ENCODE measurements at places on chromosomes 6 and 20.

GRCh38 chr20:25033265-25033923, 24.5 kb downstream of the ACSS1 start:
- DNase-seq: no peak

DNA sequence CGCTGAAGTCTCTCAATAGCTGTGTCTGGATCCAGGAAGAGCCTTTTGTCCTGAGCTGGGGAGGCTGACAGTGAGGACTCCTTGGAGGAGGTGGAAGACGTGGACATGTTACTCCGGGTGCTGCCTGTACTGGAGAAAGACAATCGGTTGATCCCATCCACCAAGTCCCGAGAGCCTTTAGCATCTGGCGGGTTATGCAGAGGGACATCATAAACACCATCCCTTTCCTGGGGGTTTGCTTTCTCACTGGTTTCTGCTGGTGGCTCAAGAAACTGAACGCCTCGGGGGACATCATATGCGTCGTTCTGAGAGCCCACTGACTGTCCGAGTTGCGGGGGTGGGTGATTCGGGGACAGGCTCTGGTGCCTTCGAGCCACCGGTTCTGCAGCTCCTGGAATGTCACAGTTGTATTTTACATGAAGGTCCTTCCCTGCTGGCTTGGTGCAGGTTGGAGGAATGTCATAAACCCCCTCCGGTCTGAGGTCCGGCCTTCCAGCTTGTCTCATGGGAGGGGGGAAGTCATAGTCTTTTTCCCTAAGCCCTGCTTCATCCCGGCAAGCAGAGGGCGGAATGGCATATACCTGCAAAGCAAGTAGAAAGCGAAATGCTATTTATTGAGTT, 41.7 kb downstream of the NEDD9 start:
- no peak for DNase-seq

DNA sequence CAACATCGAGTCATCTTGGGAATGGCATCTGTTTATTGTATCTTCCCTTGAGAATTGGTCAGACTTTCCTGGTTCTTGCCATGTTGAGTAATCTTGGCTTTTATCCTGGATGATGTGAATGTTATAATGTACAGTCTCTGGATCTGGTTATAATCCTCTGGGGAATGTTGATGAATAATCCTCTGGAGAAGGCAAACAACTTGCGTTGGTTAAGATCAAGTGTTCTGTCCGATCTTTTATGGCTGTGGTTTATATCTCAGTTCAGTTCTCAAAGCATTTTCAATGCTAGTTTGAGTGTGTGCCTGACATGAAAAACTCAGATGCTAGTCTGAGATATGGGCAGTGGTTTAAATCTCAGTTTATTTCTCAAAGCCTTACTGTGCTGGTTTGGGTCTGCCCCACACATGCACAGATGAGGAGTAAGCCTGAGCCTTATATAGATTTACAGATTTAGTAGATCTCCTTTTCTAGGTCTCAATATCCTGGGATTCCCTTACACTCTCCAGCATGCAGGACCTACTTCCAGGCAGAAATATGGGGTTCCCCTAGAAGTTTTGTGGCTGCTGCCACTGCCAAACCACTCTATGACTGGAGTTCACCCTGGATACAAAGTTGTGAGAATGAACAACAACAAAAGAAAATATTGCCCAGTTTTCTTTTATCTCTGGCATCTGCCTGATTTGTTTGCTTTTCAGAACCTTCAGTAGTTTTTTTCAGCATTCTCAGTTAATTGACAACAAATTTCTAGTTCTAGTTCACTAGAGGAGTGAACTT, 191.8 kb upstream of the MAN1A1 start:
- no peak for DNase-seq

GRCh38 chr6:78436335-78436734, 431.0 kb upstream of the IRAK1BP1 start:
- DNase-seq: no peak

DNA sequence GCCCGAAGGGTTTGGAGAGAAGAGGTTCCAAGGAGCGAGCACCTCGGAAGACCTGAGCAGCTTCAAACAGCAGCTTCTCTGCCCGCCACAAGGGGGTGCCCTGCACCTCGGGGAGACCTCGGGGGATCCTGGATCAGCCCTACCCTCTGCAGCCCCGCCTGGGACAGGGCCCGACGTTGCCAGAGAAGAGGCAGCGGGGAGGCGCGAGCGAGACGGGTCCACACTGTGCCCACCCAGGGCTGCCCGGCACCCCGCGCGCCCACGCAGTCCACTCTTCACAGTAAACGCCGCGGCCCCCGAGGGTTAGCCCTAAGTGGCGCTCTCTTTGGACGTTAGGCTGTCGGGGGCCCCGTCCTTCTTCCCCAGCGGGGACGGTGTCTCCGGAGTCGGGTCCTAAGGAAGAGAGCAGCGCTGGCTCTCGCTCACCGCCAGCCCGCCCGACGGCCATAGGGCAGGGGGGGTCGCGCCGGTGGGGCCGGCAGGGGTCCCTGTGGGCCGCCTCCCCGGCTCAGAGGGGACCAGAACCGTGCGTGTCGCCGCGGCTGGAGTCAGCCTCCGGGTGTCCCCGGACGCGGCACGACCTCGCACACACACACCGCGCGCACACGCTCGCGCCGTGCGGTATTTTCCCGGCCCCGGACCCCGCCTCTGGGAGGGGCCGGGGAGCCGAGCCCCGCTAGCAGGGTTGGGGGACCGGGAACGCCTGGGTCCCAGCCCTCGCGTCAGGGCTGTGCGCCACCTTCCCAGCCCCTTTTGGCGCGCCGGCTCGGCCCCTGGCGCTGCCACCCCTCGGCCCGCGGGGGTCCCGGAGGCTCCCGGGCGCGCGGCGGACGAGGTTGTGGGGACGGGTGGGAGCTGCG, 929 bp downstream of the CDH22 start:
- peak; percentile 66 for DNase-seq

GRCh38 chr6:34657307-34657978, 39.1 kb downstream of the ILRUN start:
- DNase-seq: no peak

DNA sequence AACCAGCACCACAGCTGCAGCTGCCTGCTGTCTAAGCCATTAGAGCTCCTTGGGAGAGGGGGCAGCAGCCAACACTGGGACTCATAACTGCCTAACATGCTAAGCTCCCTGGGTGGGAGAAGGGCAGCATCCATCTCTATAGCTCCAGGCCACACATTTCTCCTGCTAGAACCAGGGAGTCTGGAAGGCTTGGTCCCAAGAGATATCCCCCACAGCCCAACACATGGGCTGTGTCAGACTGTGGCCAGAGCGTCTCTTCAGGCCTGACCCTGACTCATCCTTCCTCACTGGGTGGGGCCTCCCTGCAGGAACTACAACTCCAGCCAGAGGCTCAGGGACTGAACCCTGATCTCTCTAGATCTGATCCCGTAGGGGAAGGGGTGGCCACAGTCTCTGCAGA, 411.1 kb downstream of the HDGFL1 start:
- no peak for DNase-seq

GRCh38 chr20:44394702-44395460, 39.4 kb downstream of the HNF4A start:
- DNase-seq: no peak

Data from NCI-H1436 (cell line).